ENCODE measurements at places on chromosomes 11 and 22.

GRCh38 chr11:84648471-84648870, 978.7 kb downstream of the DLG2 start:
- no peak for DNase-seq

DNA sequence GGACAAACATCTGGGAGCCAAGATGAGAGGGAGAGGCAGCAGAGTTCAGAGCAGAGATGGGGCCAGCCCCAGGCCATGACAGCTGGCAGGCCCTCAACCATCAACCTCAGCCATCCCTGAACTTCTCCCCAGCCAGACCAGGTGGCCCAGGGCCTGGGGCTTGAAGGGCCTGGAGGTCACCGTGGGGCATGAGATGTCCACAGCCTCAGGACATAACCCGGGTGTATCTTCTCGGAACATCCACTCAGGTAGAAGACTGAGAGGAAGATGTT, 12.4 kb upstream of the SLC39A13 start:
- DNase-seq, result no peak

DNA sequence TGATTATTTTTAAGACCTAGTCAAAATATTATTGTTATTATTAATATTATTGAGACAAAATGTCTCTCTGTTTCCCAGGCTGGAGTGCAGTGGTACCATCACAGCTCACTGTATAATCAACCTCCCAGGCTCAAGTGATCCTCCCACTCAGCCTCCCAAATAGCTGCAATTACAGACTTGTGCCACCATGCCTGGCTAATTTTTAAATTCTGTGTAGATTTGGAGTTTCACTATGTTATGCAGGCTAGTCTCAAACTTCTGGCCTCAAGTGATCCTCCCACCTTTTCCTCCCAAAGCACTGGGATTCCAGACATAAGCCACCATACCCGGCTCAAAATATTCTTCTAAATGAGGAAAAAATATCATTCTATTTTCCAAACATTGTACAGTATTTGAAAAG, 37.0 kb downstream of the SLC36A4 start:
- DNase-seq, result no peak

DNA sequence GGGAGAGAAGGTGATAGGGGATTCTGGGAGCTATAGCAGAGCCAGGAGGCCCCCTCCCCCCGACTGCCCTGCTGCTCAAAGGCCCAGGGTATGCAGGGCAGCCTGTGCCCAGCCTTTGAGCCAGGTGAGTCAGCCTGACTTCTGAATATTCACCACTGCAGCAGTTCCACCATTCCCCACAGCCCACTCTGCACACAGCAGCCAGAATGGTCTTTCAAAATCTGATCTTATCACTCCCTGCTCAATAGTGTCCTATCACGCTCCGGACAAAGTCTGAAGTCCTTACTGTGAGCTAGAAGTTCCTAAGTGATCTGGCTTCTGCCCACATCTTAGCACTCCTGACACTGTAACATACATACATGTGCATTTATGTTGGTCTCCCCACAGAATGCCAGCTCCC, 111.7 kb downstream of the BUD13 start:
- no peak for DNase-seq

GRCh38 chr11:67646535-67647336, 3.8 kb downstream of the ACY3 start:
- peak; percentile 71 for DNase-seq
